T-helper 17 cell (primary cell): ENCODE measurements at places on chromosomes 7 and 10.

GRCh38 chr10:5788969-5789368, 24.3 kb downstream of the GDI2 start:
- H3K4me1 ChIP-seq, result peaks cover 28% of the 10 kb centered on the region
- no peak overlapping the region for H3K4me3 ChIP-seq
- peak overlapping the region; percentile 72 for H3K27ac ChIP-seq
- no peaks in the 10 kb centered on the region for H3K27me3 ChIP-seq

GRCh38 chr7:155593461-155594162, 47.3 kb upstream of the CNPY1 start:
- no peak overlapping the region for H3K4me3 ChIP-seq
- H3K4me1 ChIP-seq, result peaks cover 3% of the 10 kb centered on the region
- no peak overlapping the region for H3K27ac ChIP-seq
- peaks cover 58% of the 10 kb centered on the region for H3K27me3 ChIP-seq
- no peak for DNase-seq

DNA sequence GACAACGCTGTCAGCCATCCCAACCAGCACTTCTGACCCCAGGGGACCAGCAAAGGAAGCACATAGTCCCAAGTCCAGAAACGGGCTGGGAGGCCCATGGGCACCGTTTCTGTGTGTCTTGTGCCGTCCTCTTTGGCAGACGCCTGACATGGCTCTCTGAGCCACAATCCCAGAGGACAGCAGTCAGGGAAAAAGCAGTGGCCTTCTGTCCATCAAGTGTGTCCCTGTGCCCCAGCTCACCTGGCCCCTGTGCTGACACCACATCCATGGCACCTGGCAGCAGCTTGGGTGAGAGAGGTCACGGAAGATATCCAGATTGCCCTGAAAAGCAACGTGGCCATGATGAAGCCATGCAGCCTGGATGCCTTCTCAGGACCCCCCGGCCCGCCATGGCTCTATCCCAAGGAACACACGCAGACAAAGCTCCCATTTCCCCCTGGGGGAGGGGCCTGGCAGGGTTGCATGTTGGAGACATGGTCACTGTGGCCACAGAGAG, 38.1 kb upstream of the ANTXRL start:
- H3K4me3 ChIP-seq, result no peak overlapping the region
- peaks cover 5% of the 10 kb centered on the region for H3K36me3 ChIP-seq
- peak overlapping the region; percentile 84 for H3K27ac ChIP-seq
- DNase-seq, result no peak

DNA sequence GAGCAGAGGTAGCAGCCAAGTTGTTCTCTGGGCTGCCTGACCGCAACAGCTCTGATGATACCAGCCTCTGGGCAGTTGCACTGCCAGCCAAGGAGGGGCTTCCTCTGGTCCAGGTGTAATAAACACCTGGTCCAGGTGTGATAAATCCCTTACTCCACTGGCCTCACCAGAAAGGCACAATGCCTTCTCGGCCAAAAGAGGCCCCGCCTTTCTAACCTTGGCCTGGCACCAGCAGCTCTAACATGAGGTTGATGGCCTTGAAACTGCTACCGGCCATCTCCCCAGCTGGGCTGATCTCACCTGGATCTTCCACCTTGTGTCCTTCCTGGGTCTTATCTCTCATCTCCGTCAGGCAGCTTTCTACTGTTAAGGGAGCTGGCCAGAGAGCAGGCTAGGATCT, 45.5 kb upstream of the PDZD8 start:
- no peak overlapping the region for H3K27ac ChIP-seq
- H3K4me3 ChIP-seq, result no peak overlapping the region
- H3K4me1 ChIP-seq, result no peaks in the 10 kb centered on the region
- DNase-seq, result no peak
- peaks cover 23% of the 10 kb centered on the region for H3K27me3 ChIP-seq

DNA sequence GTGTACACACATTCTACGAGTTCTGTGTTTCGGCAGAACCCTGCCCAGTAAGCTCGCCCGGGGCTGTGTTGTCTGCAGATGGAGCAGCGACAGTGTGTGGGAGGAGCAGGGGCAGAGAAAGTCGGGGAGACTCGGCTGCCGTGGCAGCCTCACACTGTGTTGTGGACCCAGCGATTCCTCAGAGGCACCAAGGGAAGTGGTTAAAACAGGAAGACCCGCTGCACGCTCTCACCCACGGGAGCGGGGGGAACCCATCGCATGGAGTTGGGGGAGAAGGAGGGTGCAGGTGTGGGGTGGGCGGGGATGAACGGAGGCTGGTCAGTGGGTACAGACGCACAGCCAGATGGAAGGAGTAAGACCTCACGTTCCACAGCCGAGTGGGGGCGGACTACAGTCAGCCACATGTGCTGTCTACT, 250.2 kb downstream of the ELFN1 start:
- peak overlapping the region; percentile 86 for H3K27ac ChIP-seq
- H3K27me3 ChIP-seq, result no peaks in the 10 kb centered on the region
- peaks cover 40% of the 10 kb centered on the region for H3K4me1 ChIP-seq

DNA sequence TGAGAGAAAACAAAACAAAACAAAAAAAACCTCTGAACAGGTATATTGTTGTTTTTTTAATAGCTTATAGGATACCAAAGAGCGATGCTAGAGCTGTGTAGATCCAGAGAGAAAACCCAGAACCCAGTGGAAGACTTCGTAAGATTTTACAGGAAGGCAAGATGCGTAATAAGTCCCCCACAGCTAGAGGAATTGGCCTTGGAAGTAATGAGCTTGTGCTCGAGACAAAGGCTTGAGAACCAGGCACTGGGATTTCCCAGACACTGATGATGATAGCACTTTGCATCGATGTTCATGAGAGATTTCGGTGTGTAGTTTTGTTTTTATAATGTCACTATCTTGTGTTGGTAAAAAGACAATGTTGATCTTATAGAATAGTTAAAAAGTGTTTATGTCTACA, 821.5 kb upstream of the IGFBP3 start:
- no peaks in the 10 kb centered on the region for H3K27me3 ChIP-seq
- H3K4me3 ChIP-seq, result no peak overlapping the region
- no peaks in the 10 kb centered on the region for H3K4me1 ChIP-seq
- no peak for DNase-seq
- H3K27ac ChIP-seq, result no peak overlapping the region

- H3K36me3 ChIP-seq, result no peaks in the 10 kb centered on the region
- no peaks in the 10 kb centered on the region for H3K27me3 ChIP-seq
- peak overlapping the region; percentile 98 for H3K27ac ChIP-seq
These were observed 2.9 kb downstream of the SGMS1 start for GRCh38 chr10:50620899-50621298.

DNA sequence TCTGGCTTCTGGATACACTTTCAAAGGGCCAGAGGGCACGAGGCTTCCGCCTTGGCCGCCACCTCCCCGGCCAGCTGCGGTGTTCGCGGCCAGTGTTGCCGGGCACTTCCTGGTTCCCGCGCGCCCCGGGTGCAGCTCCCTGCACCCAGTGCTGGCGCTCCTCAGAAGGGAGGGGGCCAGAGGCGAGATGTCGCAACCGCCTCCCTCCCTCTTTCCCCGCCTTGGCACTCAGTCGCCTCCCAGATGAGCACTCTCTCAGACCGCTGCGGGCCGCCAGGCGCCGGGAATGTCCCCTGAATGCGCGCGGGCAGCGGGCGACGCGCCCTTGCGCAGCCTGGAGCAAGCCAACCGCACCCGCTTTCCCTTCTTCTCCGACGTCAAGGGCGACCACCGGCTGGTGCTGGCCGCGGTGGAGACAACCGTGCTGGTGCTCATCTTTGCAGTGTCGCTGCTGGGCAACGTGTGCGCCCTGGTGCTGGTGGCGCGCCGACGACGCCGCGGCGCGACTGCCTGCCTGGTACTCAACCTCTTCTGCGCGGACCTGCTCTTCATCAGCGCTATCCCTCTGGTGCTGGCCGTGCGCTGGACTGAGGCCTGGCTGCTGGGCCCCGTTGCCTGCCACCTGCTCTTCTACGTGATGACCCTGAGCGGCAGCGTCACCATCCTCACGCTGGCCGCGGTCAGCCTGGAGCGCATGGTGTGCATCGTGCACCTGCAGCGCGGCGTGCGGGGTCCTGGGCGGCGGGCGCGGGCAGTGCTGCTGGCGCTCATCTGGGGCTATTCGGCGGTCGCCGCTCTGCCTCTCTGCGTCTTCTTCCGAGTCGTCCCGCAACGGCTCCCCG, at the start of gene FFAR4:
Gene FFAR4 (plus strand): TSS at position 231 of the 842 bp plus-strand sequence. CDS start 56 bp downstream, at position 287.
- peak within 1 kb of the TSS; percentile 28 for H3K4me3 ChIP-seq
- no peak within 1 kb of the TSS for H3K27ac ChIP-seq
- peaks cover 5% of the 10 kb centered on the region for H3K36me3 ChIP-seq

- peaks cover 59% of the 10 kb centered on the region for H3K27me3 ChIP-seq
- no peak overlapping the region for H3K4me3 ChIP-seq
- H3K36me3 ChIP-seq, result no peaks in the 10 kb centered on the region
- H3K27ac ChIP-seq, result no peak overlapping the region
- DNase-seq, result no peak
These were observed 95.3 kb upstream of the MACROH2A2 start for GRCh38 chr10:69957241-69957885.

DNA sequence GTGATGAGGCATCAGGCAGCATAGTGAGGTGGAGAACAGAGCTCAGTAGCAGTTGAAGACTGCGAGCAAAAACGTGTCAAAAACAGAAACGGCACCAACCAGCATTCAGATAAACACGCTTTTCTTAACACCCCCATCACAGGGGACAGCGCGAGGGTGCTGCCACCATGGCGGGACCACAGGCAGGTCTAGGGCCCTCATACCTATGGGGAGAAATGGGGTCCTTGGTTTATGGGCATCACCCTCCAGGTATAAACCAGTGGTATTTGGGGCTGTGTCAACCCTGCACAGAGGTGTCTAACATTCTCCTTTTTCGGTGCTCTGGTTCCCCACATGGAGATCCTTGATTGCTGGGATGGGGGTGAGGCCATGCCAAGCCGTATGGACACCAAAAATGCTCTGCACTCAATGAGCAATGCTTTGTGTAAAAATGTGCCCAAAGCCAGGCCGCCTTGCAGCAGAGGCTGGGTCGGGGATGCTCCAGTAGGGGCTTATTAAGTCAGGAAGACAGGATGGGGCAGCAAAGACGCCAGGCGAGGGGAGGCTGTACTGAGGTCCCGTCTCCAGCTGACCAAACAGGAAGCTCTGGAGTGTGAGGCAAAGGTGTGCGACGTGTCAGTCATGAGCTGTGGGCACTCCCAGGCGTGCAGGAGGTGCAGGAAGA, 191.5 kb downstream of the WDR37 start:
- H3K36me3 ChIP-seq, result no peaks in the 10 kb centered on the region
- no peaks in the 10 kb centered on the region for H3K4me1 ChIP-seq
- no peak overlapping the region for H3K4me3 ChIP-seq
- H3K27ac ChIP-seq, result no peak overlapping the region
- peaks cover 48% of the 10 kb centered on the region for H3K27me3 ChIP-seq

GRCh38 chr7:13217768-13218167, 530.3 kb downstream of the ARL4A start:
- no peak for DNase-seq
- H3K4me1 ChIP-seq, result peaks cover 3% of the 10 kb centered on the region
- peaks cover 5% of the 10 kb centered on the region for H3K27me3 ChIP-seq

DNA sequence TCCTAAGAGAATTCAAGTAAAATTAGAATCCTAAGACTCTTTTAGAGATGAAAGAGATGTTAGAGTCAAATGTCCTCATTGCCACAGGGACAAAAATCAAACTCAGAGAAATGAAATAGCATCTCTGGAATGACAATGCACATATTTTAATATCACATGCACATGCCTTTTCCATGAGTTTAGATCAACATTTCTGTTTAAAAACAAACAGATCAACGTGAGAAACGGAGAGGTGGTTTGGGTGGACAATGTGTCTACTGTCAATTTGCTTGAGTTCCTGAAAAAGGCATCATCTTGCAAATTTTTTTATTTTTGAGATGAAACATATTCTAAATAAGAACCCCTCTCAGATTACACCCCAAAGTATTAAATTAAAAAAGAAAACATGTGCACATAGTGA, 130.0 kb downstream of the CHRM2 start:
- H3K4me1 ChIP-seq, result no peaks in the 10 kb centered on the region
- H3K4me3 ChIP-seq, result no peak overlapping the region
- DNase-seq, result no peak
- H3K27me3 ChIP-seq, result no peaks in the 10 kb centered on the region
- no peaks in the 10 kb centered on the region for H3K36me3 ChIP-seq

- peaks cover 4% of the 10 kb centered on the region for H3K4me1 ChIP-seq
- no peak for DNase-seq
- no peaks in the 10 kb centered on the region for H3K27me3 ChIP-seq
- H3K4me3 ChIP-seq, result no peak overlapping the region
- no peaks in the 10 kb centered on the region for H3K36me3 ChIP-seq
- no peak overlapping the region for H3K27ac ChIP-seq
These were observed 41.0 kb upstream of the SAMD8 start for GRCh38 chr10:75070476-75070875.

GRCh38 chr10:67115972-67116371, 190.1 kb downstream of the LRRTM3 start:
- no peaks in the 10 kb centered on the region for H3K27me3 ChIP-seq
- H3K4me1 ChIP-seq, result no peaks in the 10 kb centered on the region
- H3K27ac ChIP-seq, result no peak overlapping the region
- H3K36me3 ChIP-seq, result no peaks in the 10 kb centered on the region
- H3K4me3 ChIP-seq, result no peak overlapping the region

DNA sequence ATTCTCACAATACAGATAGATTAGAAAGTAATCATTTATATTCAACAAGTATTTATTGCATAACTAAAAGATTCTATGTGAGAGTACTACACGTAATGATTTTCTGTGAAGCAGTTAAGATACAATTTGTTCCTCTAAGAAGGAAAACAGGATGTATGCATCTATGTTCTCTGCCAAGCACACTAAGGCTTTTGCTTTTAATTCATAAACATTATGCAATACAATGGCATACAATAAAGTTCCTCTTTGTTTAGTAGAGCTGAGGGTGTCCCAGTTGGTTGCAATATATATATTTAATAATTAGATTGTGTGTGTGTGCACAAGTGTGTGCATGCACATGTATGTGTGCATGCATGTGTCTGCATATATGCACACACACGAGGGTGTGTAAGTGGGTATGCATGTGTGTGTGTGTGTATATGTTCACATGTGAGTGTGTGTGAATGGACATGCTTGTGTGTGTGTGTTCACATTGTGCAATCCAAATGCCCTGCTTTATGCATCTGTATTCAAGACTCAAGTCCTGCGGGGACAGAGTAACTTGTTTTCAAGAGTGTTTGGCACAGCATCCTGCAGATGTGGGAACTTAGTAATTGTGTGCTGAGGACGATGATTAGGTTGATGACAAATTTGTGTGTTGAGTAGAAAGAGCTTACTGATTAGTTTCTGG, 481.5 kb upstream of the KLF6 start:
- no peaks in the 10 kb centered on the region for H3K36me3 ChIP-seq
- H3K27me3 ChIP-seq, result peaks cover 14% of the 10 kb centered on the region
- H3K27ac ChIP-seq, result no peak overlapping the region
- no peak overlapping the region for H3K4me3 ChIP-seq

- no peaks in the 10 kb centered on the region for H3K4me1 ChIP-seq
- no peak for DNase-seq
- no peaks in the 10 kb centered on the region for H3K36me3 ChIP-seq
- H3K4me3 ChIP-seq, result no peak overlapping the region
These were observed 207.7 kb upstream of the ADCY1 start for GRCh38 chr7:45366475-45366874.

DNA sequence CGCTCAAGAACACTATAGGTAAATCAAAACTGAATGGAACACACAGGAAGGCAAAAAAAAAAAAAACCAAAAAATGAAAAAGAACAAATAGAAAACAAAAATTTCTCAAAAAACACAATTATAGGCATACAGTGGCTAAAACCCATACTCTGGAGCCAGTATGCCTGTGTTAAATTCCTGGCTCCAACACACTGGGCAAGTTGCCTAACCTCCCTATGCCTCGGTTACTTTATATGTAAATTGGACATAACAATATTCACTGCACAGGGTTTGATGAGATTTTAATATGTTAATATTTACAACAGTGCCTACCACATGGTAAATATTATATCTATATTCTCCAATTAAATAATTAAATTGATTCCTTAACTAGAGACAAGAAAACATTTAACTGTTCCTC, 217.1 kb downstream of the HTR7 start:
- no peaks in the 10 kb centered on the region for H3K27me3 ChIP-seq
- H3K4me1 ChIP-seq, result no peaks in the 10 kb centered on the region
- H3K36me3 ChIP-seq, result no peaks in the 10 kb centered on the region
- no peak overlapping the region for H3K27ac ChIP-seq
